ENCODE measurements at places on chromosomes 5 and 9.

- no peak for DNase-seq
Observed at GRCh38 chr5:118598311-118598710, 390.0 kb downstream of the DTWD2 start.

DNA sequence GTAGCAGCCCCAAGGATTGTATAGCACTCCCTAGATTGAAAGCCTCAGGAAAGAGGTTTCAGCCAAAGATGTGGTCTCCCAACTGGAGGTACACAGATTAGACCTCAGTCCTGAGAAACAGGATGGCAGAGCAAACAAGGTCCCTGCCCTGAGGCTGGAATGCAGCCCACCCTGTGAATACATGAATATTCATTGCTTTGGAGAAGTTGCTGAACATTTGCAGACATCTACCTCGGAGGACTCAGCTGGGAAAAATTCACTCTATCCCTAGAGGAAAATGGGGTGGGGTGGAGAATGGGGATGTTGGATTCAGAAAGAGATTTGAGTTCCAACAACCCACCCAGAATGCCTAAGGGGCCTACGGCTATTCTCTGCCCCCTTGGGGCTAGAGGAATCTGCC, 129.4 kb downstream of the SLIT3 start:
- no peak for DNase-seq

DNA sequence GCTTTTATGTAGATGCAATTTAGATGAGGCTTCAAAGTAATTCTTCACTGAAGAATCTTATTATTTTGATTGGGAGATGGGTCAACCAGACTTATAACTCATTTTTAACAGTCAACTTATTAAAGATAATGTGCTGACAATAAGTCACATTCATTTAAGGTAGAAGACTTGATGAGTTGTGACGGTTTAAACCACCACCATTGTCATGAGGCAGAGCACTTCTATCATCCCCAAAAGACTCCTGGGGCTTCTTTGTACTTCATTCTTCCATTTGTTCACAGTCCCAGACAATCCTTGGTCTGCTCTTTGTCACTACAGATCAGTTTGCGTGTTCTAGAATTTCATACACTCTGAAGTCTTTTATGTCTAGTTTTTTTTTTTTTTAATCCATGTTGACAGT, 346.1 kb downstream of the RASEF start:
- no peak for DNase-seq

GRCh38 chr5:60018091-60018490, 124.6 kb upstream of the PDE4D start:
- DNase-seq: no peak

DNA sequence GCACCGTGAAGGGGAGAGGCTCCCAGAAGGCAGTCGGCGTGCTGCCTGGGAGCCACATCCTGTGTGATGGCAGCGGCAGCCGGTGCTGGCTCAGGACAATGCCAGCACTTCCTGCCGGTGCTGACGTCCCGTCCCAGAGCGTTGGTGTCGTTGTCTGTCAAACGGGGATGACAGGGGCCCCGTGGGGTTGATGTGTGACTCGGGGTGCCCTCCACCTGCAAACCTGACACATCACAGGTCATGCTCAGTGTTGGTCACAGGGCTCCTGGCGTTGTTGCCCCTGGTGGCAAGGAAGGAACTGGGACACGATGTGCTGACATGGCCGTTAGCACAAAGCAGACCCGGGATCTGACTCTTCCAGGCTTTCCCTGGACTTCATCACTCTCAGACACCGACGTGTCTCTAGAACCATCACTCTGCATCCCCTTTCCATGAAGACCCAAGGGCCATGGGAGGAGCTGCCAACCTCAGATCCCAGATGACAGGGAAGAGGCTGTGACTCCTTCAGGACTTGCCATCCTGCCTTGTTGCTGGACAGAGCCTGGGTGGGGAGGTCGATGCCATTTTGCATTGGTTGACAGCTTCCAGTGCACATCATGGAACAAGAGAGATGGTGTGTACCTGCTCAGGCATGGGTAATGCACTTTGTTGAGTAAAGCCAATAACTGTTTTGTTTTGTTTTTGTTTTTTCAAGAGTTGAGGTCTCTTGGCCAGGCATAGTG, 21.5 kb downstream of the PLPP7 start:
- DNase-seq: no peak

GRCh38 chr5:80246995-80247729, 8.7 kb downstream of the SERINC5 start:
- peak; percentile 61 for DNase-seq

- DNase-seq: no peak
Observed at GRCh38 chr5:66527478-66528035, 68.6 kb upstream of the MAST4 start.

Data from SW 1271 (cell line).